ENCODE measurements at places on chromosomes 7 and 10. TPM values are rescaled to one million over a fixed set of nuclear protein-coding genes. Genes with fewer than 3 reads are reported as not detected.

- no peak for DNase-seq
Measured at GRCh38 chr7:69751026-69751425, 152.8 kb downstream of the AUTS2 start.

Gene GBX1
- polyA plus RNA-seq = not detected

GRCh38 chr7:91286432-91286831 lies 22.2 kb downstream of the FZD1 start:
- no peak for DNase-seq

Gene SLC26A5
- not detected for polyA plus RNA-seq

Gene PHKG1
- polyA plus RNA-seq = 2.4 TPM

- DNase-seq = no peak
Measured at GRCh38 chr10:89307269-89307577, 5.4 kb downstream of the IFIT2 start.

DNA sequence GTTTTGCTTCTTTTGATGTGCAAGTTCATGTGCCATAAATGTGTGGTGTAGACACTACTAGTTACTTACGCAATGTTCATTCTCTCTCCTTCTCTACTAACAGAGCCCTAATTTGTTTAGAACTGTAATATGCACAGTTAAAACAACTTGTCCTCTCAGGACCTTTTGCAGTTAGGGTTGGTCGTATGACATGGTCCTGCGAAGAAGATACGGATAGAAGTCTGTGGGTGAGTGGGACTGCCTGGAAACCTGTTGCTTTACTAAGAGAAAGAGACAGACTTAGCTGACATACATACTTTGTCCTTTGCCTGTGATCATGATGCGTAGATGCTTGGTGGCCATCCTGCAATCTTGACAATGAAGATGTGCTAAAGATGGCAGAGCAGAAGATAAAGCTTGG lies 51.1 kb downstream of the PRPF18 start:
- DNase-seq = no peak

DNA sequence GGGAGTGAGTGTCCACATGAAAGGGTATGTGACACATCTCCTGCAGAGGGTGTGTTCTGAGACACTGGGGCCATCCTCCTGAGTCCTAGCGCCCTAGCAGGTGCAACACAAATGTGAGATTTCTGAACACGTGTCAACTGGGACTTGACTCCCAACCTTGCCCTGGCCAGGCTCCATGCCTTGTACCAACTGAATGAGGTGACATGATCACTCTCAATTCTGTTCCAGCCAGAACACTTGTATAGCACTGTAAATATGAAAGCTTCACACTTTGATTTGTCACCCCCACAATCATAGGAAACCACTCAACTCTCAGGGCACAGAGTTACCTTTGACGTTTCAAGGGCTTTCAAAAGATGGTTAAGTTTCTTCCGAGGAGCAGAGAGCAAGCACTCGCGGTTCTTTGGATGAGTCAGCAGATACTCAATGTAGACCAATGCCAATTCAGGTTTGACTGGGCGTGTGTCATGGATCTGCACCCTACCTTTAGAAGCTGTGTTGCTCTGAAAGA lies 48.6 kb downstream of the NCAPG2 start:
- DNase-seq = no peak

Gene STOX1
- 0.14 TPM for polyA plus RNA-seq

- peak; percentile 64 for DNase-seq
Measured at GRCh38 chr10:129968853-129969183, 4.7 kb upstream of the EBF3 start.

Gene VWDE
- polyA plus RNA-seq = not detected

Gene TFPI2
- polyA plus RNA-seq = 1.7 TPM

Gene PRKG1
- 5.5 TPM for polyA plus RNA-seq

DNA sequence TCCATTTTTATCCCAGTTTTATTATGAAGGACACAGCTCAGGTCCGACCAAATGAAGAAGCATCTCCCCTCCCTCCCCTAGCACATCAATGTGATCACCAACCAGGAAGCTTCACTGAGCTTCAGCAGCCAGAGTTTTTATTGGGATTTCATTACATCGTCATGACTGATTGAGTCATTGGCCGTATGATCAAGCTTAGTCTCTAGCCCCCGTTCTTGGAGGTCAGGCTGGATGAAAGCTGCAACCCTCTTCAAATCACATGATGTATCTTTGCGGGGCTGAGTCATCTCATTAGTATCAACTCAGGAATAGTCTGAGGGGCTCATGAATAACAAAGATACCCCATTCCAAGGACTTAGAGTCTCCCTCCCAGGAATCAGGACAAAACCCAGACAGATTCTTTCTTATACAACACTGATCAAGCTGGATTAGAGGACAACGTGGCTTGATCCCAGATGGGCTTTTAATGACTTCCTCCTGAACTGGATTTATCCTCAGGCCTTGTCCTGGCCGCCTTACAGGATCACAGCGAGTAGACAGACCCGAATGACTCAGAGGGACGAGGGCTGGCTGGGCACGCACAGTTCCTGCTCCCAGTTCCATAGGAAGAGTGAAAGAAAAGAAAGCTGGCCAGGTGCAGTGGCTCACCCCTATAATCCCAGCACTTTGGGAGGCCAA lies 14.5 kb downstream of the LIMK1 start:
- no peak for DNase-seq

DNA sequence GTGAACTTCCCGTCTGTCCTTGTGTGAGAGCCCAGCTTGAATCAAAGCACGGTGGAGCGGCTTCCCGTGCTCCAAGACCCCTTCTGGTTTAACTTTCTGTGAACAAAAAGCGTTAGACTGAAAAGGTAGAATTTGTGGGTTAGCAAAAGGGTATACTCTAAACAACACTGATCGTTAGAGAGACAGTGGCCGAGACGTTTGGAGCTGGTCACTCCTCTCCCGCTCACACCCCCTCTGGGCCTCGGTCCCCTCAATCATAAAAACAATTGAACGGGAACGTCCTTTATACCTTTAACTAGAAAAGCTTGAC lies 502 bp downstream of the PRKRIP1 start:
- DNase-seq = no peak

Gene NRF1
- polyA plus RNA-seq = 6.2 TPM

Gene ZNF727
- not detected for polyA plus RNA-seq

Gene PDGFA
- polyA plus RNA-seq = 11.8 TPM

Gene RNF133
- polyA plus RNA-seq = 0.06 TPM

Gene ZNF467
- polyA plus RNA-seq = 4.7 TPM

Gene PARD3
- 38.4 TPM for polyA plus RNA-seq

DNA sequence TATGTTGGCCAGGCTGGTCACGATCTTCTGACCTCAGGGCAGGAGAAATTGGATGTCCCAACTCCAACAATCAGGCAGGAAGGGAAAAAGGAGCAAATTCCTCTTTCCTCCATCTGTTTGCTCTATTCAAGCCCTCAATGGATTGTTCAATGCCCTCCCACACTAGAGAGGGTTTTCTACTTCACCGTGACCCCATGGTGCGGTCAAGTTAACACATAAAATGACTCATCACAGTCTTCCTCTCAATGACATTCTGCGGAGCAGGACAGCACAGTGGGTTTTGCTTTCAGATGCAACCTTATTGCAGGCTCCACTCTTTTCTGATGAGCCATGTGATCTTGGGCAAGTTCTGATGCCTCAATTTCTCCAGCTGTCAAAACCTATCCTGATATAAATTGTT lies 364.9 kb downstream of the ANKRD30A start:
- no peak for DNase-seq

DNA sequence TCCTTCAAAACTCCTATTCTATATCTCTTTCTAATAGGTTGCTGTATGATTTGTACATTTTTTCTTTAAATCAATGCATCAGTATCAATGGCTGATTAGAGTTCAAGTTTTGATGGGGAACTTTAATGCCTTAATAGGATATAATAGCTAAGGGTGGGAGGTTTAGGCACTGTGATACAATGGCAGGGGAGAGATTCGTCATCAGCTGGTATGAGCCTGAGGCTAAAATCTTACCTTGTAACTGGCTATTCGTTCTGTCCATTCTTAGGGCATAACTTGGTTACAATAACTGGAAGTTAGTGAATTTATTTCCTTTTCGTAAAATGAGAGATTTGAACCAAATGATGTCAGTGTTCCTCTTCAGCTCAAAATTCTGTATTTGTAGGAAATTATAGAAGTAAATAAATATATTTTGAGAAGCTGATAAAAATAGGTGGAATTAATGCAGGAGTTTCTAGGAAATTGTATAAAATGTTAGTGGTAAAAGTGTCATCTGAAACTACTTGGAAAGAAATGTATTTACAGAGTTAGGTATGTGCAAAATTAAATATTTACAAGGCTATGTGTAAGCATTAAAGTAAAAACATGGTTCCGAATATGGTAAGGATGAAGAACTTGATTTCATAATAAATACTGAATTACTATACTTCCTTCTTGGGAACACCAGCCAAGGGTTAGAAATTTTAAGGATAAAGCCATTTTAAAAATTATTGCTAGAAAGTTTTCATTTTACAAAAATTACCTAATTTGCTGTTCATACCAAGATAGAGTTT lies 27.5 kb upstream of the NAMPT start:
- no peak for DNase-seq

DNA sequence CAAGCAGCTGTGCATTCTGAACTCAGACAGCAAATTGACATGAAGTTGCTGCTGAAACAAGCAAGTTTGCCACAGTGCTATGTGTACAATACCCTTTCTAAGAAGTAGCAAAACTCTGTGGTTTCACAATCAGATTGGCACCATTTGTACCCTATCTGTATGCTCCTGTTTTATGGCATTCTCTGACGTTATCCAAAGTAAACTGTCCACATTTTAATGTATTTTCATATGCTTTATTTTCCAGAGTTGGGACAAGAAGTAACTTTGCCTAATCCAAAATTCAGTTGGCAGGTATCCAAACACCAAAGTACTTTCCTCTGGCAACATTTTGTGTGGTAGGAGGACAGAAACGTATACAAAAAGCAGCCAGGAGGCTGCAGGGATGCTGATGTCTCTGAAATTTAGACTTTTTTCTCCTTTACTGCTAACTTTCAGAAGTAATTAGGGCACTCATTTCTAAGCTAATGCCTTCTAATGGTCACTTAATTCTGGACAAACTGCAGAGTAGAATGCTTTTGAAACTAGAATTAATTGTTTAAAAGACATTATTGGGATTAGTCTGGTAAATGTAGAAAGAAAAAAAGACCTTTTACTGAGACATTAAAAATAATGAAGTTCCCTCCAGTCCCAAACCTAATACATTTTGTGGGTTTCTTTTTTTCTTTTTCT lies 414.7 kb upstream of the NRP1 start:
- no peak for DNase-seq

Gene C10orf53
- not detected for polyA plus RNA-seq

GRCh38 chr7:157470701-157471131 lies 133.9 kb downstream of the DNAJB6 start:
- no peak for DNase-seq

DNA sequence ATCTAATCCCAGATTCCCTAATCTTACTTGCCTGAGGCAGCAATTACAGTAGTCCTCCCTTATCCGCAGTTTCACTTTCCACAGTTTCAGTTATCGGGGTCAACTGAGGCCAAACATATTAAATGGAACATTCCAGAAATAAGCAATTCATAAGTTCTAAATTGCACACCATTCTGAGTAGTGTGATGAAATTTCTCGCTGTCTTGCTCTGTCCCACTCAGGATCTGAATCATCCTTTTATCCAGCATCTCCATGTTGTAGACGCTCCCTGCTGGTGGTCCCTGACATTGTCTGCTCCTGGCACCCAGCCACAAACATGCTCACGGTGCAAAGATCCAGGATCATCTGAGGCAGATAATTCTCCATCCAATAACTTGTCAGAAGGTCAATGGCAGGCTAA lies 128.7 kb upstream of the CXCL12 start:
- DNase-seq = no peak

Gene PNLIP
- polyA plus RNA-seq = not detected

Gene MKI67
- 0.18 TPM for polyA plus RNA-seq

Gene FRAT1
- polyA plus RNA-seq = 2.0 TPM

GRCh38 chr10:85919491-85920021 lies 447.0 kb downstream of the GRID1 start:
- DNase-seq = no peak

DNA sequence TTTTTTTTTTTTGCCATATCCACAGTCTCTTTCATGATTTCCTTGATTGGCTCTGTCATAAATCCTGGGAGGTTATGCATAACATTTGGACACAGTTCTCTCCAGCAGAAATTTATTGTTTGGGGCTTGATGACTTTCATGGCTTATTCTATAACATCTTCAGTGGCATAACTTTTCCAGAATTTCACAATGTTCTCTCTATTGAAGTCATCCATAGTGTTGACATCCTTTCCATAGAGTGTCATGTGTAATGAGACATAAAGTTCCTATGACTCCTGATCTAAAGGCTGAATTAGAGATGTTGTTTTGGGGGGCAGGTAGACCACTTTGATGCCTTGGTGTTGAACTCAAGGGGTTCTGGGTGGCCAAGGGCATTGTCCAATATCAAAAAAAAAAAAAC lies 36.7 kb upstream of the STK17A start:
- DNase-seq = no peak

Gene ZNF239
- polyA plus RNA-seq = 1.9 TPM

Gene CUBN
- polyA plus RNA-seq = 0.07 TPM

Gene SPDYE8
- not detected for polyA plus RNA-seq

DNA sequence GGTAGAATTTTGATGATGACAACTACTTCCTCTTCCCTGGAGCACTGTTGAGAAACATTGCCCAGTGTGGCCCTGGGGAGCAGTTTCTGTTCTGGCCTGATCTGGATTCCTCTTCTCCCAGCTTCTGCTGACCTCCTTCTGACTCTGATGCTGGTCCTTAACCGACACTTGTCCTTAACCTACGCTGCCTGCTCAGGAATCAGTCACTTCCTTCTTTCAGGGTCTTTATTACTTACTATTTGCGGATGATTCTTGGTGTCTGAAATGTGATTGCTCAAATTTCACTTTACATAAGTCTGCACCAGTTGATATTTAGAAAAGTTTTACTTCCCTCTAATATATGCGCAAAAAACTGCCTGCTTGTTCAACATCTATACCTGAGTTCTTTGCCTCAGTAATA lies 164.1 kb downstream of the PTEN start:
- DNase-seq = no peak

Gene RBP4
- polyA plus RNA-seq = 5.5 TPM

GRCh38 chr7:73712773-73713172 lies 6.7 kb downstream of the STX1A start:
- DNase-seq = peak; percentile 2

- DNase-seq = no peak
Measured at GRCh38 chr7:133941496-133941895, 185.6 kb upstream of the LRGUK start.

Gene GRID1
- polyA plus RNA-seq = 1.7 TPM

DNA sequence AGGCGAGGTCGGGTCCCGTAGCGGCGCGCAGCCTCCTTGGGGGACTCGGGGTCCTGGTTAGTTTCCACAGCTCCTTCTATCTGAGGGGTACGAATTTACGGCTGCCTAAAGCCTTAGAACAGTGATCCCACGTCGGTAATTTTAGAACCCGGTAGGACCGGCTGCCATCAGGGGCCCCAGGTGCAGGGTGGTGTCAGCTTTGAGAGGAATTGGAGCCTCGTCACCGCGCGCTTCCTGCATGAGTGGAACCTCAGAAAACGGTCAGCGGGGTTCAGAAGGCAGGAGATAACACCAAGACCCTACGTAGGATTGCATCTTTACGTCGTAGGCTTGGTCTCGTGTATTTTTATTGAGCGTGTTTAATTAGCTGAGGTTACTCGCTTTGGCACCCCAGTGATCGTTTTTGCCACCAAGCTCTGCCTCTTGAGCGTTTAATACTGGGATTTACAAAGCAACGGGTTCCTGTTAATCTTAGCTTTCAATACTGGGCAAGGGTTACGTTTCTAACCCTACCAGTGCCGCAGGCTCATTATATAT lies 443 bp downstream of the RNF32 start:
- peak; percentile 73 for DNase-seq

GRCh38 chr7:1274876-1275375 lies 42.3 kb downstream of the UNCX start:
- no peak for DNase-seq

Gene PITX3
- 9.5 TPM for polyA plus RNA-seq

- no peak for DNase-seq
Measured at GRCh38 chr7:137927386-137927785, 74.5 kb downstream of the CREB3L2 start.

Data from heart left ventricle (tissue), 16 donors.